Epithelial cell of esophagus (primary cell): ENCODE measurements at places on chromosomes 16 and 17.
A peak's percentile ranks its signal among the peaks of the same experiment; 100 is the strongest.

- DNase-seq: no peak
These were observed 8.5 kb upstream of the HOXB9 start for GRCh38 chr17:48634493-48635208.

DNA sequence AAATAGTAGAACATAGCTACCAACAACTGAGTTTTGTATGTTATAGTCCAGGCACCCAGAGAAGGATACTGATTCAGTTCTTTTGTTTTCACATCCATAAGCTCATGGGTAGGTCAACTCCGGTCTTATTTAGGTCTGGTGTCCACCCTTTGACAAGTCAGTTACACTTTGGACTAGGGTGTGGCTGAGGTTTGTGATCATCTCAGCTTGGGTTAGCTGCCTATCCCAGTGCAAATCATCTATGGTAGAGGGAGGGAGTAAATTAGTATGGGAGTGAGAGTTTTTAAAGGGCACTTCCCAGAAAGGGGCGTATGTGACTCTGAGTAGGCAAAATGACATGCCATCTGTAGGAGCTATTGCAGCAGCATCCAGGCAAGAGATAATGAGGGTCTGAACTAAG lies 66.1 kb downstream of the TANC2 start:
- DNase-seq: no peak

DNA sequence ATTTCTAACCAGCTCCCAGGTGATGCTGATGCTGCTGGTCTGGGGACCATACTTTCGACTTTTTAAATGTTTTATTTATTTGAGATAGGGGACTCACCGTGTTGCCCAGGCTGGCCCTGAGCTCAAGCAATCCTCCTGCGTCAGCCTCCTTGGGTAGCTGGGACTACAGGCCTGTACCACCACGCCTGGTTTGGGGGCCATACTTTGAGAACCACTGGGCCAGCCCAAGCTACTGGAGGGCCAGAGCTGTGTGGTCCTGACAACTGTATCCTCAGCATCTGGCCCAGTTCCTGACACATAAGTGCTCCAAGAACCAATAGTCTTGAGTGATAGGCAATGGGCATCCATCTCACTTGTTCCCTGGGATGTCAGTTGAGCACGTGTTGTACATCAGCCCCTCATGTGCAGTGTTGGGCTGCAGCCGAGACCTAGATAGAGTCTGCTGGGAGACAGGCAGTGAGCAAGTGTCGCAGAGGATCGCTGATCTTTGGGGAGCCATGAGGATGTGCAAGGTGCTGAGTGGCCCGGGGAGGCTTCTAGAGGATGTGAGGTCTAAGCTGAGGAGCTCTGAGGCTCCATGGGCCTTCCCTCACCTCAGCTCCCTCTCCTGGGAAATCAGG lies 1.6 kb downstream of the RMI2 start:
- DNase-seq: no peak

DNA sequence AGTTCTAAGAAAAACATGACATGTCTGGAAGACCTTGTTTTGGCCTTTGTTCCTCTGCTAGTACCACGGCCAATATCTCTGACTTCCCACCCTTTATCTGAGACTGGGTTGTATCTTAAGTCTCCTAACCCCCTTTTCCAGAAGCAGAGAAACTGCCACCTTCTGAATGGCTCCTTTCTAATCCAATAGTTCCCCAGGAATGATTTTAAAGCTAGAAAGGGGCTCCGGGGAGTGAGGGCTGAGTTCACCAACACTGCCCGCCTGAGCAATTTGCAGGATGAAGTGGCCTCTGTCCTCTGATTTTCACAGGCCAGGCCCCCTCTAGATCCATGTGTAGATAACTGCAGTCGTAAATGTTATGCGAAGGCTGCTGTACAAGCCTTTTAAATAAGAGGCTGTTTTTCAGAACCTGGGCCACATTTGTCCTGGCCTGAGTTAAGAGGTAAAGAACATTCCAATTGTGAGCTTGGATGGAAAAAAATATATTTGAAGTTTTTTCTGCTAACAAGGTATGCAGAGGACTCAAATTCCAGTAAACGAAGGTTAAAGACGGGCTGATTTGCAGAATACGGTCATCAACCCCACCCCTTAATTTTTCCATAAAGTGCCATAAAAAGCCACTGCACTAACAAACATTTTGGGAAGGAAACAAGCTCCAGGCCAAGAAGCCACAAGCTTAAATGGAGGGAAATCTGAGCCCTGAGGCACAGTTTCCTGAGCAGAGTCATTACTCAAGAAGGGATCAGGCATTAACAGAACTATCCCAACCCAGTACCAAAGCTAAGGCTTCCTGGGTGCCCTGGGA lies 117.0 kb upstream of the MAF start:
- no peak for DNase-seq

DNA sequence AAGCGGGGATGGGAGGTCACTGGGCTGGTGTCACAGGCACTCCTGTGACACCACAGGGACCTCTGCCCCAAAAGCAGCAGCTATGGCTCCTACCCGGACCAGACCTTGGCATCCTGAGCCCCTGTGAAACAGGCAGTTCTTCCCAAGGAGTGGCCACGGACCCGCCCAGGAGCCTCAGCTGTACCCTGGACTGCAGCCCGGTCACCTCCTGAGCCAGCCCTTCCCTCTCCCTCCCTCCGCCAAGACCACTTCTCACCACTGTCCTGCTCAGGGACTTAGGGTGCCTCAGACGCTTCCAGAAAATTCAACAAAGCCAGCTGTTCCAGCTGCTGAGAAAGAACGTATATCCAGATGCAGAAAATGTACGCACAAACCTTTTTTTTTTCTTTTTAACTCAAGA lies 13.9 kb upstream of the NCBP3 start:
- no peak for DNase-seq

DNA sequence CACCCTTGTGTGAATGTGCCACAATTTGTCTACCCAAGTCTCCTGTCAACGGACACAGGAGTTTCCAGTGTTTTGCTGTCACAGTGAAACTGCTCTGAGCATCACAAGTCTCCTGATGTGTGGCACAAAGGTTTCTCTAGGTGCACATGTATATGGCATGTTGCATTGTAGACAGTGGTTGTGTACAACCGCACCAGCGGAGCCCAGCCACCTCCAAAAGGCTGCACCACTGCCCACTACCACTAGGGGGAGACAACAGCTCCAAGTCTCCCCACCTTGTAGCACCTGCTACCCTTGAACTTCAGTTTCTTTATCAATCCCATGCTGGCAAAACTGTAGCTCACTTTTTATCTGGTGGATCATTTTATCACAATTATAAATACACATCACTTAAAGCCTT lies 95.5 kb upstream of the ZNF469 start:
- DNase-seq: no peak

DNA sequence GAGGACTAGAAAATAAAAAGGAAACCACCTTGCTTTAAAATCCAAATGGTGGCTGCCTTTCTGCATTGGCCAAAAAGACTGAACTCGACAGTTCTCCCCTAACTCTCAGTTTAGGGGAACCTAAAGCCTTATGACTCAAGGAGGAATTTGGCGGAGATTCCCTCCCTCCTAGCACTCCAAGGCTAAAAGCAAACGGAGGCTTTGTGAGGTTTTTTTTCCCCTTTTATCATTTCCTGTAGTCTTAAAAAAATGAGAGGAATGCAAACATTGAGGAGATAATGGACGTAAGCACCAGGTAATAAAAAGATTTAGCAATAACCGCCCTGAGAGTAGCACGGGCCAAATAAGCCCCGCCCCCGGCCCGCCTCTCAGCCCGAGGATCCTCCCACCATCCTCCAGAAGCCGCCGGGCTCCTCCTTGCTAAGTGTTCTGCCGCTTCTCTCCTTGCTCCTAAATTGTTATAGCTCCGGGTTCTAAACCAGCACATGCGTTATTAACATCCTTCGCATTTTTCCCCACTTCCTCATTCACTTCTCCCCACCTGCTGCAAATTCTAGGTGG lies 5.8 kb upstream of the KIFC3 start:
- DNase-seq: peak; percentile 94

- DNase-seq: peak; percentile 40
These were observed 489 bp downstream of the ZC3H18 start for GRCh38 chr16:88570691-88571092.

DNA sequence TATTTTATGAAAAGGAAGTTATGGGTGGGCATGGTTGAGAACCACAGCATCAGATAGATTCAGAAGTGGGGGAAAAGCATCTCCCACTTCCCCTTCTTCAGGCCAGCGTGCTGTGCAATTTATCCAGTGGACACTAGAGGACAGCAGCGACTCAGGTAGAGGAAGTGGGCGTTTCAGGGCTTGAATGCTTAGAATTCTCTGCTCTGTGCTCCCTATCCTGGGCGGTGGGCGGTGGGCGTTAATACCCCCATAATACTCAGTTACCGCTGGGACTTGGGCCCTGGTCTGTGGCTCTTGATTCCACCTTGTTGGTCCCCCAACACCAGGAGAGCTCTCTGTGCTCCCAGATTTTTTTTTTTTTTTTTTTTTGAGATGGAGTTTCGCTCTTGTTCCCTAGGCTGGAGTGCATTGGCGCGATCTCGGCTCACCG lies 3.7 kb upstream of the LYZL6 start:
- DNase-seq: peak; percentile 59

DNA sequence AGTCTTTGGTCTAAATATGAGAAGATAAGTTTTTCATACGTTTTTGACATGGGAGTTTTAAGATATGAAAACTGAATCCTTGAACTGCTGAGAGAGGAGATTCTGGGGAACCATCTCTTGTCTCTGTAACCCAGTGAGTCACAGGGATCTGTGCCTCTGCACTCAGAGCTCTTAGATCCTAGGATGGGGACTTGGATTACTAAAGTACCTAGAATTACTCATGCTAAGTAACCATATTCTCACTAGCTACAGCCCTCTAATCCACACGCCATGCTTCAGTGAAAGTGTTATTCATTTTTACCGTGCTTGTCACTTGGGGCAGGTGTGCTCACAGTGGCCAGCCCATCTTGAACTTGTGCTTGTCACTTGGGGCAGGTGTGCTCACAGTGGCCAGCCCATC lies 2.0 kb downstream of the MRM3 start:
- peak; percentile 44 for DNase-seq

DNA sequence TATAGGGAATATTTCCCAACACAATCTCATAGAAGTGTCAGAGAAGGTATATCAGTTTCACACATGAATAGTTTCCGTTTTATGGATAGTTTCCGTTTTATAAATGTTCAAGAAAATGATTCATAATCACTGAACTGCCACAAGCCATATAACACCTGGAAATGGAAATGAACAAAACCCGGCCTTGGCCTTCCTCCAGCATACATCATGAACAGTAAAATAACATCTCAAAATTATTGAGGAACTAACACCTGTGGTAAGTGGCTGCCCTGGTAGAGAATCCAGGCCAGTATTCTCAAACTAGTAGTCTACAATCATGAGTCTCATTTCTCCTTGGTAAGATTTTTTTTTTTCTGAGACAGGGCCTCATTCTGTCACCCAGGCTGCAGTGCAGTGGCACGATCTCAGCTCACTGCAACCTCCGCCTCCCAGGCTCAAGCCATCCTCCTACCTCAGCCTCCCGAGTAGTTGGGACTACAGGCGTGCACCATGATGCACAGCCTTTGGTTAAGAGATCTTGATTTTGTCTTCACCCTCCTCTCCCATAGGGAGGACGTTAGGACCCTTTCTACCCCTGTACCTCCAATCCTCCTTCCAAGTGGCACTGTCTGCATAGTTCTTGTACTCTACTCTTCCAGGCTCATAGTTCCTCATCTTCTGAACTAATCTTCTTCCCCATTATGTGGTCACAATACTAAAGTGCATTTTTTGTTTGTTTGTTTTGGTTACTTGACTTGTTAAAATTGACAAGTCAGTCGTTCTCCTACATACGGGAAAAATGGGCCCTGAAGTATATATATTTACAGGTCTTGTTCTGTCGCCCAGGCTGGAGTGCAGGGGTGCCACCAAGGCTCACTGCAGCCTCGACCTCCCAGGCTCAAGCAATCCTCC lies 15.0 kb upstream of the RGS9 start:
- peak; percentile 56 for DNase-seq

DNA sequence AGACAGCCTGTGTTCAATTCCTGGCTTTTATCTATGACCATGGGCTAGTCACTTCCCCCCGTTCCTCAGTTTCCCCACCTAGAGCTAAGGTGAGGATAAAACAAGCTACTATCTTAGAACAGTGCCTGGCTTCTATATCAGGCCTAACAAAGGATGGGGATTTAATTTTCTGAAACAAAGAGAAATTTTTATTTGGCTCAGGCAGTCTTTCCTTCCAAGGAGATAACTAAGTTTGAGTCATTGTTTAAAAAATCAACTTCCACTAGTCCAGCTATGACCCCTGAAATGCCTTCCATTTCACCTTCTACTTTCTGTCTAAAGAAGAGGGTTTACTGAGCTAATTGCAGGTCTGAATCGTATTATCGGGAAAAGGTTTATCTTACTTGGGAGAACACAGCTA lies 99.0 kb downstream of the CMIP start:
- no peak for DNase-seq

- no peak for DNase-seq
These were observed 9.6 kb upstream of the RNF112 start for GRCh38 chr17:19401321-19402010.

DNA sequence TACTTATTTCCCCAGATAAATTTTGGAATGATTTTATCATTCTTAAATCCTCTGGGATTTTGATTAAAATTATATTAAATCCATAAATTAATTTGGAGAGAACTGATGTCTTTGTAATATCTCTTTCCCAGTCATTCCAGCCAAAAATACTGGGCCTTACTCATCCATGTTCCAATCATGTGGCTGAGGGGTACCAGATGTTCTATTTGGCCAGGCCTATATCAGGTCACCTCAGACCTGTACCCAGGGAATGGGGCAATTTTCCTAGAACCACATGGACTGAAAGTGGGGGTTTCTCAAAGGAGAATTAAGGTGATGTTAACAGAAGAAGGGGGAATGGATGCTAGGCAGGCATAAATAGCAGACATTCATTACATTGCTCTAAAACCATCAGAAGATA lies 7.5 kb downstream of the SNTB2 start:
- DNase-seq: no peak

DNA sequence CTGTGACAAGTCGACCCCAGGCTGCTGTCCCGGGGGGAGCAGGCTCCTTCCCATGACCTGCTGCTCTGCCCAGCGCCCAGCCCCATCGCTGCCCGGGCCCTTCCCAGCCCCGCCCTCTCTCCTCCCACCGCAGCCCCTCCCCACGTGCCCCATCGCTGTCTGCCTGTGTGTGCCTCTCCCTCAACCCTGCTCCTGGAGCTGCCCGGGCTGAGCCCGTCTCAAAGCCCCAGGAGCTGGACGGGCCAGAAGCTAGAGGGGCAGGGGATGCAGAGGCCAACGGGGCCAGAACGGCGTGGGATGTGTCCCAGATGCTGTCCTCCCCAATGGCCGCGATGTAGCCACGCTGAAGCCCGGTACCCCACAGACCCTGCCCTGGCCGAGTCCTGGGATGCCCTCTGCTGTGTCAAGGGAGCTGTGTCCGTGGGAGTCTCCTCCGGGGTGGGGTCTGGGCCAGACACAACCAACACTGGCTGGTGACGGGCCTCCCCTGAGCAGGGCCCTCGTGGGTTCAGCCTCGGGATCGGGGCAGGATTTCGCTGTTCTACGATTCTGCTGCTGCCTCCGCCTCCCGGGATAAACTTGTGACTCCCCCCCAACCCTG lies 118.2 kb upstream of the ZNF750 start:
- no peak for DNase-seq

GRCh38 chr17:48198950-48199541 lies 91.5 kb downstream of the SNX11 start:
- DNase-seq: no peak

- DNase-seq: no peak
These were observed 7.5 kb downstream of the ANKRD11 start for GRCh38 chr16:89482817-89483205.

GRCh38 chr16:56689171-56689570 lies 6.9 kb downstream of the MT1X start:
- peak; percentile 64 for DNase-seq
